Adrenal gland (tissue), 19 donors: ENCODE measurements at places on chromosomes 3 and 15. TPM values are rescaled to one million over a fixed set of nuclear protein-coding genes. Genes with fewer than 3 reads are reported as not detected.

AQP9 gene
- 0.44 TPM for polyA plus RNA-seq

SNX33 gene
- polyA plus RNA-seq = 12.1 TPM

CACNA2D2 gene
- 1.0 TPM for polyA plus RNA-seq

MCTP2 gene
- polyA plus RNA-seq = 4.7 TPM
